Thoracic aorta endothelial cell (primary cell): ENCODE measurements at places on chromosomes 5 and 9. TPM values are rescaled to one million over a fixed set of nuclear protein-coding genes. Genes with fewer than 3 reads are reported as not detected.

Gene BARHL1
- not detected in 2 replicates for total RNA-seq

Gene ANP32B
- total RNA-seq: 29.4 and 30.7 TPM in 2 replicates

Gene LECT2
- total RNA-seq: not detected in 2 replicates

Gene PCDH1
- total RNA-seq: 163 and 194 TPM in 2 replicates

Gene PFN3
- total RNA-seq: not detected in 2 replicates

Gene IL3
- not detected in 2 replicates for total RNA-seq

Gene GAS1
- 0.13 and 0.29 TPM in 2 replicates for total RNA-seq

Gene MOB3B
- under 0.01 and 0.29 TPM in 2 replicates for total RNA-seq

Gene NAA35
- 32.4 and 32.5 TPM in 2 replicates for total RNA-seq

Gene ADRA1B
- 0.07 and 0.13 TPM in 2 replicates for total RNA-seq

Gene SPATA31A3
- total RNA-seq: not detected in 2 replicates

Gene PCDHA2
- total RNA-seq: under 0.01 TPM in 1 of 2 replicates, not detected in the other

Gene TMC1
- 2.2 and 3.2 TPM in 2 replicates for total RNA-seq

Gene MYMK
- total RNA-seq: not detected in 2 replicates

Gene ASPN
- under 0.01 TPM in 1 of 2 replicates, not detected in the other for total RNA-seq

Gene LEAP2
- total RNA-seq: 0.50 and 0.53 TPM in 2 replicates

Gene BRD8
- total RNA-seq: 52.7 and 61.6 TPM in 2 replicates

Gene TIMD4
- total RNA-seq: not detected in 2 replicates

Gene TAF7
- 62.1 and 70.6 TPM in 2 replicates for total RNA-seq

Gene SPATA31E1
- total RNA-seq: not detected in 2 replicates

Gene SH2D3C
- 39.9 and 61.7 TPM in 2 replicates for total RNA-seq

Gene SLC45A2
- not detected in 2 replicates for total RNA-seq

Gene RAD23B
- 132 and 154 TPM in 2 replicates for total RNA-seq

Gene PCDHGA12
- total RNA-seq: 10.8 and 12.6 TPM in 2 replicates

Gene SLC6A3
- total RNA-seq: not detected in 2 replicates

Gene CTXN3
- total RNA-seq: not detected in 2 replicates

Gene CEP72
- total RNA-seq: 6.0 and 7.8 TPM in 2 replicates

Gene TNFSF8
- 0.13 TPM in 1 of 2 replicates, not detected in the other for total RNA-seq

Gene PCDHGB7
- total RNA-seq: 9.4 and 9.8 TPM in 2 replicates

Gene OBP2B
- total RNA-seq: not detected in 2 replicates

Gene CCDC171
- 2.1 and 2.9 TPM in 2 replicates for total RNA-seq

Gene AIF1L
- 41.5 and 49.5 TPM in 2 replicates for total RNA-seq

Gene SEPTIN8
- total RNA-seq: 48.0 and 58.6 TPM in 2 replicates

Gene RRAGA
- total RNA-seq: 52.9 and 53.2 TPM in 2 replicates

Gene CDX1
- not detected in 2 replicates for total RNA-seq

Gene HSPB3
- not detected in 2 replicates for total RNA-seq

Gene MEF2C
- 48.9 and 63.5 TPM in 2 replicates for total RNA-seq

Gene TNFSF15
- total RNA-seq: 0.50 and 0.53 TPM in 2 replicates

Gene RNF183
- not detected in 2 replicates for total RNA-seq

Gene LIFR
- total RNA-seq: 54.9 and 85.9 TPM in 2 replicates

Gene CYSRT1
- total RNA-seq: 0.27 and 0.29 TPM in 2 replicates

Gene SLC1A3
- total RNA-seq: 1.1 TPM in 1 of 2 replicates, not detected in the other

Gene SLIT3
- 0.13 and 1.0 TPM in 2 replicates for total RNA-seq

Gene LRRC19
- not detected in 2 replicates for total RNA-seq

Gene HTR4
- total RNA-seq: 0.07 TPM in 1 of 2 replicates, not detected in the other

Gene CDO1
- 1.5 and 3.5 TPM in 2 replicates for total RNA-seq

Gene IRX2
- total RNA-seq: not detected in 2 replicates

Gene PCDHGB1
- 0.50 and 0.66 TPM in 2 replicates for total RNA-seq

Gene AHRR
- total RNA-seq: 6.8 and 9.7 TPM in 2 replicates

Gene SLCO6A1
- not detected in 2 replicates for total RNA-seq

Gene BTNL3
- total RNA-seq: not detected in 2 replicates

Gene TMOD1
- total RNA-seq: 0.27 and 1.2 TPM in 2 replicates

Gene IFNA13
- not detected in 2 replicates for total RNA-seq
